ENCODE measurements at places on chromosomes 6 and 20. TPM values are rescaled to one million over a fixed set of nuclear protein-coding genes. Genes with fewer than 3 reads are reported as not detected.

PPIL6 gene
- total RNA-seq: 6.2 TPM

PROCR gene
- total RNA-seq: 60.6 TPM

PI3 gene
- 0.32 TPM for total RNA-seq

CALHM4 gene
- total RNA-seq: not detected

RAMACL gene
- total RNA-seq: 7.5 TPM

SCRT2 gene
- not detected for total RNA-seq

BPIFB1 gene
- not detected for total RNA-seq

PPP1R14C gene
- total RNA-seq: 13.9 TPM

OPN5 gene
- total RNA-seq: not detected

UBE2V1 gene
- 95.7 TPM for total RNA-seq

TSHZ2 gene
- total RNA-seq: 0.43 TPM

ISM1 gene
- total RNA-seq: 32.1 TPM

EYA2 gene
- 1.8 TPM for total RNA-seq

PREX1 gene
- total RNA-seq: 10.9 TPM

OOEP gene
- 0.43 TPM for total RNA-seq

PDYN gene
- not detected for total RNA-seq

SSTR4 gene
- total RNA-seq: not detected

OR2H2 gene
- total RNA-seq: not detected

CDH26 gene
- total RNA-seq: 0.32 TPM

CLPSL2 gene
- total RNA-seq: not detected

SOX18 gene
- not detected for total RNA-seq

RAET1L gene
- not detected for total RNA-seq

PAQR8 gene
- total RNA-seq: 5.4 TPM

VTA1 gene
- total RNA-seq: 77.0 TPM

ANGPT4 gene
- under 0.01 TPM for total RNA-seq

MAK gene
- 0.13 TPM for total RNA-seq

PSORS1C2 gene
- not detected for total RNA-seq

SLC26A8 gene
- total RNA-seq: not detected

FAM83C gene
- total RNA-seq: 0.11 TPM

AURKA gene
- total RNA-seq: 26.7 TPM

ZC2HC1B gene
- total RNA-seq: 0.26 TPM

Measured in articular chondrocyte of knee joint (primary cell).